CD4-positive, alpha-beta memory T cell (primary cell): ENCODE measurements at places on chromosomes 11 and 22.

GRCh38 chr11:119361941-119362725, 15.6 kb upstream of the MFRP start:
- DNase-seq: no peak

DNA sequence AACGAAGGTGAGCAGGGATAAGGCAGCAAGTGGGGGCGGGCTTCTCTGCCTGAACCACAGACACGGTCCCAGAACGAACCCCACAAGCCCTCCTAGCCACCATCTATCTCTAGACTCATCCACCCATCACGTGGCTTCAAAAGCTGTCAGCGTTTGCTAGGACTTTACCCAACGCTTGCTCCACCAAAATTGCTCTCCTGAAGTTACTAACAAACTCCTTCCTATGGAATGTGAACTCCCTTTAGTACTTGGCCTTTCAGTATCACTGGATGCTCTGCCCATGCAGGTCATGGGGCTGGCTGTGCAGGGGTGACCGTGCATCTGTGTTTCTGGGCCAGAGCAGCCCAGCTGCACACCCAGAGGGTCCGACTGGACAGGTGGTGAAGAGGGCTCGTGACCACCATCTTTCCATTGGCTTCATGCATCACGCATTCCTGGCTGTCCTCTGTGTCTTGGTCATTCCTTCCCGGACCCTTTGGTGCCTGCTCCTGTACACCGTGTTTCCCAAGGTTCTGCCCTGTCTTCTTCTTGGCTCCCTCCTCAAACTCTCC, 85.1 kb downstream of the MYO7A start:
- no peak for DNase-seq

GRCh38 chr11:71247551-71248250, 4.7 kb downstream of the SHANK2 start:
- DNase-seq: no peak

DNA sequence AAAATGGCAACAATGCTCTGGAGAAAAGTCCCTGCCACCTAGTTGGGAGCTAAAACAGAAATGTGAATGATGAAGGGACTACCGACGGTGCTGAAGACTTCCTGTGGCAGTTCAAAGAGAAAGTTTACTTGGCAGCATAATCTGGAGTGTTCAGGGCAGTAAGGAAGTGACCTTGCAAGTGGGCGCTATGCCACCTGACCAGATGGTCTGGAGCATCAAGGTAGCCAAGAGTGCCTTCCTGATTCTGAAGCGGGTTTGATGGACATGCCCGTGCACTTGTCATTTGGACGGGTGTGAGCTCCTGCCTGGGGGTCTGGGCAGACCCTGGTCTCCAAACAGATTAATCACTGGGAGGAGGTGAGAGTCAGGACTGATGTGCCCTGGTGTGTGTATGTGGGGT, 1.8 kb upstream of the SNX19 start:
- DNase-seq: no peak

- no peak for DNase-seq
Measured at GRCh38 chr22:22614065-22614464, 30.3 kb upstream of the GGTLC2 start.

GRCh38 chr11:76152741-76153570, 53.3 kb downstream of the WNT11 start:
- no peak for DNase-seq

- DNase-seq: no peak
Measured at GRCh38 chr11:11449327-11449726, 96.3 kb upstream of the CSNK2A3 start.

DNA sequence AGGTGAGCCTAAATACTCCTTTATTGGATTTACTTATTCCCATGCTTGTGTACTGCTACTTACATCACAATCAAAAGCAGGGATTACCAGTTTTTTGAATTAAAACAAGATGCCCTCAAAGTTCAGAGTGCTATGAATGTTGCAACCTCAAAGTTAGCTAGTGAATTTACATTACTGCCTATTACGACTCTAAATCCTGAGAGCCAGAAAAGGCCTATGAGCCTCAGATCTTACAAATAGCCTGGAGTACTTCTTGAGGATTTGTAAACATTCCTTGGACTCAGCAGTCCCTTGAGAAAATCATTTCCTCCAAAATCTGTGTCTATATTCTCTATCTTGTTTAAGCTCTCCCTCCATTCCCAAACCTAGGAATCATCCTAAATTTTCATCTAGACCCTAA, 25.5 kb downstream of the CHORDC1 start:
- no peak for DNase-seq

DNA sequence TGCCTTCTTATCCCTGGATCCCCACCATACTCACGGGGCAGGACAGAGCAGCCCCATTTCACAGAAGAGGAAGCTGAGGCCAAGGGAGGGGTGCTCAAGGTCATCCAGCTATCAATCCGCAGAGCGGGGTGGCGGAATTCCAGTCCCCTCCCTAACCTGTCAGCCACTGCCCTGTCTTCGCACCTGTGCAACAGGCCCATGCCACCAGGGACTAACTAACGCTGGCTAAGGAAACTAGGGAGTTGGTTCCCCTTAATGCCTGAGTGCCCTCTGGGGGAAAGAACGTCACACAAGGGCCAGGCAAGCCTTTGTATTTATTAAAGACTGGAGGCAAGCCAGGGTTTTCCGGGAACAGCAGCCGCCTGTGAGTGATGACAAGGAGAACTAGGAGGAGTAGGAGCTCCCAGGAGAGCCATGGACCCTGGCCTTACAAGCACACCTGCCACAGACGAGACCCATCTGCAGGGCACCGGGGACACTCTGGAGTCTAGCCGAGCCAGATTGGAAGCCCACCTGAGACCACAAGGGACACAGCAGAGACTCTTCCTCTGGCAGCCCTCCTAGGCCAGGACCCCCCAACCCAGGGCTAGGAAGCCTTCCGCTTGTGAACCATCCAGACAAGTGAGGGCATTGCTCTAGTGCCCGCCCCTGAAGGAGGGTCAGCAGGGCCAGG, 64.4 kb downstream of the MYH9 start:
- peak; percentile 24 for DNase-seq

DNA sequence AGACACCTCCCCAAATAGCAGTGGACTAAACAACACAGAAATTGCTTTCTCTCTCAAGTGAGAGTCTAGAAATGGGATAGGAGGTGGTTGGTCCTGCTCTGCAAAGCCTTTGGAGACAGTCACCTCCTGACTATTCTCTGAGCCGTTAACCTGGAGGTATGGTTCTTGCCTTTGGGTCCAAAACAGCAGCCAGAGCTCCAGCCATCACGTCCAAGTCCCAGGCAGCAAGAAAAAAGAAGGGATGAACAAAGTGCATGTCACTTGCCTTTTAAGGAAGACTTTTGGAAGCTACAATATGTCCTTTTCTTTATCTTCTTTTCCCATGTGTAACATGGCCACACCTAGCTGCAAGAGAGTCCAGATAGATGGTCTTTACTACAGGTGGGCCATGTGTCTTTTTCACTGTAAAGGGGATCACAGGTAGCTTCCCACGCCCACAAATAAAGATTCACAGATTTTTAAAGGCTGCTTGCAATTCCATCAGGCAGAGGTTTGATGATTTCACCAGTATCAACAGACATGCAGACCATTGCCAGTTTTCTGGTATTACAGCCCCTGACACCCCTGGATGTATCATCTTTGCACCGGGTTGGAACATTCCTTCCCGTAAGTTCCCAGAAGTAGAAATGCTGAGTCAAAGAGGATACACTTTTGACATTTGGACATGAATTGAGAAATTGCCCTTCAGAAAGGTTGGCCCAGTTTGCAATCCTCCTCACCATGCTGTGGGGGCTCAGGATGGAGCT, 66.0 kb downstream of the MYEOV start:
- no peak for DNase-seq

DNA sequence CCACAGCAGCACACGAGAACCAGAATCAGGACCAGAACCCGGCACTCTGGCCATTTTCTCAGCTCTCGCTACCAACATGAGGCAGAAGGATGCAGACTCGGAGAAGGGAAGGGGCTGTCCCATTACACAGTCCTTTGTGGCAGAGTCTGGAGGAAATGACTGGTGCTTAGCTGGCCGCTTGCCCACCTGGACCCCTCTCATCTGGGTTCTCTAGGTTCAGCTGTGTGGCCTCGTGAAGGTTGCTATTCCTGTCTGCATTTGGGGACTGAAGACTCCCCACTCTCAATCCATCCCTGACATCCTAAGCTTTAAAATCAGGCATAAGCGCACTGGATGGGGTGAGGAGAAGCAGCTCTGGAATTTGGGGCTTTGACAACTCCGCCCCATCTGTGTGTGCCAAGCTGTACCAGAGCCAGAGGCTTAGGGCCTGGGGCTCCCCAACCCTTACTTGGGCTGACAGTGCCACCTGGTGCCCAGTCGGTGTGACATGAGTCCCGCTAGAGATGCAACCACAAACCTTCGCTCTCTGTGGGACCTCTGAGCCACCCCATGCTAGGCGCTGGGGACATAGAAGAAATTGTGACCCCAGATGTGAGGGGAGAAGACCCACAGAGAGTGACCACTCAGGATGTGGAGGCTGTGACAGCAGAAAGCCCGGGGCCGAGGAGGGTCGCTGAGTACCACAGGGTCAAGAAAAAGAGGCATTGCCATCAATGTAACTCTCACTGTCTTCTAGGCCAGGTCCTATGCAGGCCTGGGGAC, 35.8 kb upstream of the FCHSD2 start:
- peak; percentile 73 for DNase-seq

GRCh38 chr11:13577881-13578280, 82.1 kb upstream of the PTH start:
- no peak for DNase-seq

DNA sequence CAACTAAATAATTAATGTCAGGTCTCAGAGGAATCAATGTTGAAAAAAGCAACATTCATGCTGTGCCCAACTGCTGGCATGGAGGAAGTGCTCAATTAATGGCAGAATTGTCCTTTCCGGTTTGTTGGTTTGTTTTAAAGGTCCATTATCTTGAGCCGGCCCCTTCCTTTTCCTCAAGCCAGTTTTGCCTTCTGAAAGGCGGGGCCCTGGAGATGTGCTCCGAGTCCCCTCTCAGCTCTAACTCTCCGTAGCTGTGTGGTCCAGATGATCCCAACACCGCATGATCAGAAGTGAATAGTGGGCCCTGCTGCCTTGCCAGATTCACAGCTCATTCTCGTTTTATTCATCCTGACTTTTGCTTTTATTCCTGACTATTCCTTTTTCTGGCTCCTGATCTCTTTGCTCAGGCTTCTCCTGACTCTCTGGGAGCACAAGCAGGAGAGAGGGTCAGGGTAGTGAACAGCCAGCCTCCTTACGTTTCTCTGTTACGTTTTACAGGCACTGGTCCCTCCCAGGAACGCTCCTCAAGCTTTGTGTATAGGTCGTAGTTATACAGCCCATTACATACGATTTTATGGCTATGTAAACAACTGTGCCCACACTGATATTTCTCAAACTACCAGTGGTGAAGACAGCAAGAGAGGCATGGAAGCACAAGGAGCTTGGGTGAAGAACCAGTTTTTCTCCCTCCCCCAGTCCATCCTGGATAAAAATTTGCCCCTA, 265.9 kb downstream of the LARGE1 start:
- DNase-seq: no peak

DNA sequence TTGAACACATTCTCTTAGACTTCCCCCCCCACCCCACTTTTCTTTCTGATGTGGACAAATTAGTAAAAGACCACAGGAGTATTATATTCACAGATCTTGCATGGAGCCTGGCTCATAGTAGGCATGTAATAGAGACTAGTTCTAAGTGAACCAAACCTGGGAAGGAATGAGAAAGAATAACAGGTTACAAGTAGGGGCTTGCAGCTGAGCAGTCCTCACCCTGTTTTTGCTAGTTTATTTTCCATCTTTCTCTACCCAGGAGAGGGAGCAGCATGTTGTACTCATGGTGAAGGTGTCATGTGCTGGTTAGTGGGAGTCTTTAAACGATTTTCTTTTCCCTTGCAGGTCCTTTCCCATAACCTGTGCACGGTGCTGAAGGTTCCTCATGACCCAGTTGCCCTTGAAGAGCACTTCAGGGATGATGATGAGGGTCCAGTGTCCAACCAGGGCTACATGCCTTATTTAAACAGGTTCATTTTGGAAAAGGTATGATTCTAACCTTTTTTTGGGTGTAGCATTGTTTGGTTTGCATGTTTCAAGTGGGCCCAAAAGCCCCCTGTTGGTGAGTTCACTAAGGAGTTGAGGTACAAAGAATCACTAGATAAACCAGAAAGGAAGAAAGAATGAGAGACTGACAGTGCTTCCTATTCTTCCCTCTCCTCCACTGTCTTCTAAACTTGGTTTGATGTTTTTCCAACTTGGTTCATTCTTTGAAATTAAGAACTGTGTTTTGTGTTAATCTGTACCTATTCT, 30.1 kb downstream of the SWAP70 start:
- no peak for DNase-seq

- DNase-seq: no peak
Measured at GRCh38 chr11:83666149-83666548, 380.0 kb upstream of the CCDC90B start.

DNA sequence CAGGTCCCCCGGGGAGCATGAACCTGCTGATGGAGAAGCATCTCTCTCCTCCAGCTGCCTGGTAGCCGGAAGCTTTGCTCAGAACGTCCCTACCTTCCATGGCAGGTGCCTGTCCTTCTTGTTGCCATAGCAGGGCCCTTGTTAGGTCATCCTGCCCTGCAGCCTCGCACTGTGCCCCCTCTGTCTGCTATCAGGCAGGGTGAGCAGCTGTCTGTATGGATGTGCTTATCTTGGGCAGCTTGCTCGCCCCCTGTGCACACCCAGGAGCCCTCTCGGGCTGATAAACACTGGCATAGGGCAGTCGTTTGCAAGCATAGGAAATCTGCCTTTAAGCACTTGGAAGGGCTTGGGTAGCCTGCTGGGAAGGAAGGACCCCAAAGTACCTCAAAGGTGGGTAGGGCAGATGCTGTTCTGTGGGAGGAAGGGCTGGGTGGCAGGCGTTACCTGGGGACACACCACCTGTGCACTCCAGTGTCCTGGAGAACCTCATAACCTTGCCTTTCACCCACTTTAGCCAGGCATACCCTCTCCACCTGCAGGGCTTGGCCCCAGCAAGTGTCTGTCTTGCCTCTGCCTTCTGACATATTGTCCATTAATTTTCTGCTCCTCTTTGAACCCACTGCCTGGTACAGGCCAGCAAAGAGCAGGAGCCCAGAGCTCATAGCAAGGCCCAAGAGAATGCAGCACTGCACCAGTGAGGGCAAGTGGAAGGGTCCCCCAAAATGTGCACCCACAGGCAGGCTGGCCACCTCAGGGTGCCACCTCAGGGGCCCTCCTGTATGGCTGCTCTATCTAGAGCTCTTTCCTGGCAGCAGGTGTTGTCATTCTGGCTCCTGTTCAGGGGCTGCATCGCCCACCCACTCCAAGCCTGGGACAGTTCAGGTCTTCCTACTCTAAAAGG, 8.0 kb upstream of the COMT start:
- DNase-seq: no peak

- DNase-seq: no peak
Measured at GRCh38 chr11:12150831-12151382, 40.5 kb downstream of the MICAL2 start.

- no peak for DNase-seq
Measured at GRCh38 chr22:38196791-38197419, 4.9 kb upstream of the MAFF start.
